ENCODE measurements at places on chromosomes 13 and 19.

DNA sequence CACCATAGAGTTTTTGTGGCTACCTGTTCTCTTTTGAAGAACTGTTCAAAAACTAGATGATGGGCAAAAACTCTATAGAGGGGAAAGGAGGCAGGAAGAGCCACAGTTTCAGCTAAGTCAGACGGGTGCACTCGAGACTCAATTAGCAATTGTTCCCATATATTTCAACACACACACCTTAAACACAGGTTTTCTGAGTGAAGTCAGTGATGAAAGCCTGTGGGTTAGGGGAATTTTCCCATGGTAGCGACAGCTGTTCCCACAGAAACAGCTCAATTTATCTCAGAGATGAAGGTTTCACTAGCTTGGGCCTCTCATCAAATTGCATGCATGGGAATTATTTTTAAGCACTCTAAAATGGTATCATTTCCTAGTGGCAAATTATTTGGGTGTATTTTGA, 143.4 kb downstream of the ZIC5 start:
- no peak for DNase-seq

- peak; percentile 85 for DNase-seq
These were observed 3.0 kb downstream of the GAS6 start for GRCh38 chr13:113860665-113861432.

- DNase-seq = no peak
These were observed 8.9 kb upstream of the RSPH6A start for GRCh38 chr19:45824041-45824471.

DNA sequence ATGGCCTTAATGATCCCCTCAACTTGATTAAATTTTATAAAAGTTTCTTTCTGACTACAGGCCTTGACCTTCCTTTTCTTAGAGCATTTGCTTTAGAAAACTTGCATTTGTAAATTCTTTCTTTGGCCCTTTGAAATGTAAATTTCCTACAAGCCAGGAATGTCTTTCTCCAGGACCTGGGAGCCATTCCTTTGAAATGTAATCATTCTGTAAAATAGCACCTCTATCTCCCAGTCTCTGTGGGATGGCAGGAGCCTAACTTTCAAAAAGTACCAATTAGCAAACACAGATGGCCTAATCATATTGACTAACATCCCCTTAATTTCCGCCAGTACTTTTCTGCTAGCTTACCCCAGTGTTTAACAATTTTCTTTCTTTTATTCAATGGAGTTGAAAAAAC, 1394.2 kb upstream of the ATXN8OS start:
- DNase-seq = no peak

- no peak for DNase-seq
These were observed 493 bp upstream of the PDE4A start for GRCh38 chr19:10419646-10420443.

GRCh38 chr13:77391475-77391874, 64.6 kb upstream of the MYCBP2 start:
- DNase-seq = no peak

DNA sequence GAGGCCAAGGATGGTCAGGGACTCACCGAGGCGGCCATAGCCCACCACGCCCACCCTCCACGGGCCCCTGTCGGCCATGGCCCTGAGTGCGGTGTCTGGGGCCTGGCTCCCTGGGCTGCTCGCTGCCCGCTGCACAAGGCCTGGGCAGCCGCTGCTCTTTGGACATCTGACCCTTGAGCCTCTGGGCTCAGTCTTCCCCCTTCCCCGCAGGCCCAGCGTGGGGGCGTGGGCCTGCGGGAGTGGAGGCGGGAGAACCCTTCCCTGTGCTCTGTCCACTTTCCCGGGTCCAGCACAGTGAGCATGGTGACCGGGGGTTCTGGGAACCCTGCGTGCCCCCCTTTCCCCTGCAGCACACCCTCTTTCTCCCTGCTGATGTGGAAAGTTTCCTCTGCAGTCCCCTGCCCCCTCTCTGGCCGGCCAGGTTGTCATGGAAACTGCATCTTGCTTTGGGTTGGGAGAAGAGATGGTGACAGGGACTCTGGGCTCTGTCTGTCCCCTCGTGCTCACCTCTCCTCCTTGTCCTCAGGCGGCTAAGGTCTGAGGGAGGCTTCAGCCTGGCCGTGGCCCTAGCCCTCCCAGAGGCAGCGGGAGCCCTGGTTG, at the start of gene ASPDH:
Gene ASPDH, minus strand, starts transcription at position 168 of the 600 bp plus-strand sequence. Its CDS starts 90 bp downstream, at position 78.
- DNase-seq = no peak

DNA sequence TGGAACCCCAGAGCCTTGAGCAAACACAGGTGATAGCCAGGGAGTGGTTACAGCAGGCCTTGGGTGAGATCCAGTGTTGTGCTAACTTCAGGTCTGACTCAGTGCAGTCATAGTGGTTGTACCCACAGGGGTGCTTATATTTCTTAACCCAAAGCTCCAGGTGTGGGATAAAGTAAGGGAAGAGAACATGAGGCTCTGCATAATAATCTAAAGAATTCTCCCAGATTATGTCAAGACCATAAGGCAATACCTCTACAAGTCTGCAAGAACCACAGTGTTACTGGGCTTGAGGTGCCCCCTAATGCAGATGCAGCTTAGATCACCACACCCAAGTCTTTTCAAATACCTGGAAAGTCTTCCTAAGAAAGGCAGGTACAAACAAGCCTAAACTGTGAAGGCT, 485.4 kb downstream of the RFC3 start:
- DNase-seq = no peak

- DNase-seq = no peak
These were observed 33.7 kb upstream of the OLFM4 start for GRCh38 chr13:52994865-52995264.

DNA sequence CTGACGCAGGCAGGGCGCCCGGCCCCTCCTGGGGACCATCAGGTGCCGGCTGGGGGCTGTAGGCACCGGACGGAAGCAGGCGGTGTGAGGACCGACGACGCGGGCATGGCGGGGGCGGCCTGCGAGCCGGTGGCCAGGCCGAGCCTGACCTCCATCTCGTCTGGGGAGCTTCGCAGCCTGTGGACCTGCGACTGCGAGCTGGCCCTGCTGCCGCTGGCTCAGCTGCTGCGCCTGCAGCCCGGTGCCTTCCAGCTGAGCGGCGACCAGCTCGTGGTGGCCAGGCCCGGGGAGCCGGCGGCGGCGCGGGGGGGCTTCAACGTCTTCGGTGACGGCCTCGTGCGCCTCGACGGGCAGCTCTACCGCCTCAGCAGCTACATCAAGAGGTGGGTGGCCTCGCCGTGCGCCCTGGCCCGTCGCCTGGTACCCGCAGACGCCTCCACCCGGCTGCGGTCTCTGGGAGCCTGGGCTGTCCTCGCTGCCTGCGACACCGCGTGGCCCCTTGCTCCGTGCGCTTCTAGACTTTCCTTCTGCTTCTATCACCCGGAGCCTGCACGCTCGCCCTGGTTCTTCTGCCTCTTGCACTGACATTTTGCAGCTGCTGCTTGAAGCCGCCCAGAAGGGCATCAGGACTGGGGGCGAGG, 460 bp downstream of the MEDAG start:
- peak; percentile 5 for DNase-seq

- DNase-seq = no peak
These were observed 7.3 kb upstream of the MEDAG start for GRCh38 chr13:30898678-30899241.

GRCh38 chr19:10270616-10271394, at the start of gene ICAM1:
TSS of gene ICAM1 (plus strand) at chr19:10271120. CDS start at chr19:10271160, 40 bp downstream.
- DNase-seq = peak; percentile 83

- DNase-seq = no peak
These were observed 61.8 kb downstream of the URI1 start for GRCh38 chr19:30003866-30004265.

DNA sequence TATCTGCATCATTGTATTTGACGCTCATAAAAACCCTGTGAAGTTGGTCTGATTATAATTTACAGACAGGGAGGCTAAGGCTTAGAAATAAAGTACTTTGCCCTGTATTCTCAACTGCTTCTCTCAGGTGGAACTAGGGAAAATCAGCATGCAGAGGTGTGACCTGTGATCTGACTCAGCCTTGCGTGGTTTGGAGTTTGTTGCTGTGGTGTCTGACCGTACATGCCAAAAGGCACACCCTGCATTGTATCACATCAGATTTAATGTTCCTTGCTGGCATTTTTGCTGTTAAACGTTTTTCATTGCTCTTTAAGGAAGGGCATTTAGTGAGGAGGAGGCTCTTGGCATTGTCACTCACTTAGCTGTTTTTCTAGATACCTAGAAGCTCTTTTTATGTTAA, 58.8 kb upstream of the C1QTNF9B start:
- DNase-seq = peak; percentile 76

GRCh38 chr13:110415669-110416068, 108.6 kb downstream of the COL4A2 start:
- no peak for DNase-seq

DNA sequence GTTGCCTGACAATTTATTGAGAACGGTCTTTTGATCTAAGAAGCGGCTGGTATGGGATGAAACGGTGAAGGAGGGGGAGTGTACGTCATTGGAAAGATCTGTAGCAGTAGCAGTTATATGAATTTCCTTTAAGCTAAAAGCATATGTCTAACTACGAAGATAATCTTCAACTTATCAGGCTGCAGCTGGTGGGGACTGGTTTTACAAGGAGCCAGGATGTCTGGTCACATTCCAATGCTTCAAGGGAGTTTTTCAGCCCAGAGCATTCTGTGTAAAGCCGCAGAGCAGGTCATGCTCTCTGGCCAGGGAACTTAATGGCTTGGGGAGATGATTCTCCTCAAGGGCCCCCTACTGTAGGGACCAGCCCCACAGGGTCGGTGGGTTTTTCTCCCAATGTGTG, 29.2 kb downstream of the CLEC4M start:
- no peak for DNase-seq

DNA sequence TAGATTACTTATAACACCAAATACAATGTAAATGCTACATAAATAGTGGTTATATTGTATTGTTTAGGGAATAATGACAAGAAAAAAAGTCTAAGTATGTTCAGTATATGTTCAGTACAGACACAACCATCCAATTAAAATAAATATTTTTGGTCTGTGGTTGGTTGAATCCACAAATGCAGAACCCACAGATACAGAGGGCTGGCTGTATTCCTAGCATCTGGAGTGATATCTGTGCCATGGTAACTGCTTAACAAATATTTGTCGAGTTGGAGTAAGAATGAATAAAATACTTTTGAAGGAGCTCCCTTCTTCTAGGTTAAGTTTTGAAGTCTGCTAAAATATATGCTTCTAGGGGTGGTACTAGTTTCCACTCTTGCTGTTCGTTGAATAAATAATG, 241.0 kb downstream of the KLF5 start:
- DNase-seq = no peak

DNA sequence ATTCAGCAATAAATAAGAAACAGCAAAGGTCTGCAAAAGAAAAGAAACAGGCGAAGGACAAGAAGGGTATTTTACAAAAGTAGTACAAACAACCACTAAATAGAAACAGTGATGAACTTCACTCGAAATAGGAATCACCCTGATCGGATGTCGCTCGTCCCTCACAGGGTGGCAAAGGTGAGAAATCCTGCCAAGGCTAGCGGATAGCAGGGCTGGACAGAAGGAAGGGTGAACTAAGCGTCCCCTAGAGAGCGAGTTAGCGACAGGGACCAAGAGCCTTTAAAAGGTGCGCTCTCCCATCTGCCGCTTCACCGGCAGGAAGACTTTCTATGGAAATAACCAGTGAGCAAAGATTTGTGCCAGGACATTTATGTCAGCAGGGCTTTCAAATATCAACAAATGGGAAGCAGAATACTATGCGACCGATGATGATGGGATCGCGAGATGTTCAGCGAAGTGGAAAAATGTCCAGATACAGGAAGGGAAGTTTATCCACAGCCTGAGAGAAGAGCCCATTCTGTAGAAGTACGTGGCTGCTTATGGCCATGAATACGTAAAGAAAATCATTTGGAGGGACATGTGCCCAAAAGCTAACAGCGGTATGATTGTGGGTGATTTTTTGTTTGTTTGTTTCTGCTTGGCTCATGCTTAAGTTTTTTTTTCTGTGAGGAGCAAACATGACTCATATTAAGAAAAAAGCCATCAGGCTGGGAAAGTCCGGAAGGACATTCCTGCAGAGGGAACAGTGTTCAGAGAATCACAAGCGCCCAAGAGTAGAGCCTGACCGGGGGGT, 18.9 kb downstream of the ELAVL1 start:
- DNase-seq = no peak

DNA sequence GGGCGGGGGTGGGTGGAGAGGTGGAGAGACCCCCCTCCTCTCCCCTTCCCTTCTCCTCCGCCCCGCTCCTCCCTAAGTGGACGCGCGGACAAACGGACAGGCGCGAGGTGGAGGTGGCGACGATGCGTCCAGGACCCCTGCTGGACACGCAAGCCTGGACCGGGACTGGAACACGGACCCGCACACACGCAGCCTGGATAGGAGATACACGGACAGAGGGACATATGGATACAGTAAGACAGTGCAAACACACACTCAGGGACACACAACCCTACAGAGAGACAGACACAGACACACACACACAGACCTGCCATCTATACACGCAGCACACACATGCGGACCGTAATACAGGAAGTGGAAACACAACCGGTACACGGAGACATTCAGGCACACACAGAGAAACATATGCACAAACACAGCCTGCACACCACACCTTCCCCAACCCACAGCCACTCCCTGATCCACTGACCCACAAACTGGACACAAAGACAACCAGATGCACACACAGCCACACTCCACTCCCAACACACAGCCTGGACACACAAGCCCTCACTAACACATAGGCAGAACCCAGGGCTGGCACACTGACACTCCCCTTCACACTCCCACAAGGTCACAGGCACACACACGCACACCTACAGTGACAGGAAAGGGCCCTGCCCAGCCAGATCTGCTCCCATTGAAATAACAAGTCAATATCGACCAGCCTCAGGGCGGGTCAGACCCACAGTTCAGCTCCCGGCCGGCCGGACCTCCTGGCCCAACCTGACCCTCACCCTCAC, 696 bp upstream of the ERFL start:
- no peak for DNase-seq

DNA sequence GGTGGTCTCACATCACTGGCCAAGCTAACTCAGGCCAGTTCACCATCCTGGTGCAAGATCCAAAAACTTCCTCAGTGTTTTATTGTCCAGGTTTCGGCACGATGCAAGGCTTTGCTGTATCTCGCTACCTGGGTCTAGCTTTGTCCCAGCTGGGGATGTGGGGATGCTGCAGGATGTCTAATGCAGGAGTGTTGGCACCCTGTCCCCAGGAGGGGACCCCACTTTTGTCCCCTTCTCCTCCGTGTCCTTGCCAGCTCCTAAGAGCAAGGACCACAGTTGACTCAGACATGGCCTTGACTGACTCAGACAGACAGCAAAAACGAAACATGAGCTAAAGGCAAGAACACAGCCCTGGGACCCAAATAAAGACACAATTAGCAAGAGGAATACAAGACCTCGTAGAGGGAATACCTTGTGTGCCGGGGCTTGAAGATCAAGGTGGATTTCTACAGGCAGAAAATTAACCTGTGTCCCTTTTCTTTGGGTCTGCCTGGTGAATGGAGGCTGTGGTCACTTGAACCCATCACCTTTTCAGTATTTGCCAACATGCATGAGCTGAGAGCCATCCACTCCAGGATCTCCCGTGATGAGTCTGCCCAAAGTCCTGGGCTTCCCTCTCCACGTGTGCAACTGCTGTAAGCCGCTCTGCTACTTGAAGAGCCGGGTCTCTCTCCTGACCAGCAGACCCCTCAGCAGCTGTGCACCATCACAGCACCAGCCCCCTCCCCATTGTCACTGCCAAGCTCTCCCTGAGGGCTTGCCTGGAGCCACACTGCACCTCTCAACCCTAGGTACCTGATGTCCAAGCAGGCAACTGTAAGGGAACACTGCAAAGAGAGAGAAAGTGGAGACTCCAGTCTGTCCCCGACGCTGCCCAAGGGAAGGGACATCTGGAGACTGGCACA, 149.5 kb upstream of the ZNF507 start:
- no peak for DNase-seq

- no peak for DNase-seq
These were observed 74.0 kb upstream of the POMP start for GRCh38 chr13:28584873-28585381.

- no peak for DNase-seq
These were observed 26.4 kb downstream of the B3GLCT start for GRCh38 chr13:31225998-31226675.

Data from left colon (tissue), 2 donors.